ENCODE measurements at places on chromosomes 11 and 22.

- DNase-seq = no peak
These were observed 17.2 kb downstream of the BRD1 start for GRCh38 chr22:49810363-49811019.

DNA sequence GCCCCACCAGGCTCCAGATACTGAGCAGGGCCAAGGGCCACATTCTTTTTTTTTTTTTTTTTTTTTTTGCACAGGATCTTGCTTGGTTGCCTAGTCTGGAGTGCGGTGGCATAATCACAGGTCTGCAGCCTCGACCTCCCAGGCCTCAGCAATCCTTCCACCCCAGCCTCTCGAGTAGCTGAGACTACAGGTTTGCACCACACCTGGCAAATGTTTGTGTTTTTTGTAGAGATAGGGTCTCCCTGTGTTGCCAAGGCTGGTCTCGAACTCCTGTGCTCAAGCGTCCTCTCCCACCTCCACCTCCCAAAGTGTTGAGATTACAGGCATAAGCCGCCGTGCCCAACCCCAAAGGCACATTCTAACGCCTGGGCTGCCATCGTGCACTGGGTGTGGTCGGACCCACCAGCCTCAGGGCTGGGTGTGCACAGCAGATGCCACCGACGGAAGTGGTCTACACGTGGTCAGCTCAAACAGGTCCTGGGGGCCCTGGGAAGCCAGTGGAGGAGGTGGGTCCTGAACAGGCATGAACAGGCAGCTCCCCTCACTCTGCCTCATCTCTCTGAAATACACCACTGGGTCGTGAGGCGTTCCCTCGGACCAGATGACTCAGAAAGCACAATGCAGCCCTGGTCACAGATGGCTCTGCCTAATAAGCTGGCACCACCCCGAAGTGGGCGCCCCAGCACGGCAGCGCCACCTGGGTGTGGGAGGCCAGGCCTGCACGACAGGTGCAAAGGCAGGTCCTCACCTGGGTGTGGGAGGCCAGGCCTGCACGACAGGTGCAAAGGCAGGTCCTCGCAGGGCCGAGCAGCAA is 5.1 kb upstream of the B4GALNT4 start:
- no peak for DNase-seq

GRCh38 chr11:125593114-125593820 is 615 bp downstream of the STT3A start:
- no peak for DNase-seq

- DNase-seq = no peak
These were observed 11.7 kb downstream of the SAA1 start for GRCh38 chr11:18277565-18278271.

GRCh38 chr11:73087730-73088129 is 54.4 kb downstream of the FCHSD2 start:
- no peak for DNase-seq

DNA sequence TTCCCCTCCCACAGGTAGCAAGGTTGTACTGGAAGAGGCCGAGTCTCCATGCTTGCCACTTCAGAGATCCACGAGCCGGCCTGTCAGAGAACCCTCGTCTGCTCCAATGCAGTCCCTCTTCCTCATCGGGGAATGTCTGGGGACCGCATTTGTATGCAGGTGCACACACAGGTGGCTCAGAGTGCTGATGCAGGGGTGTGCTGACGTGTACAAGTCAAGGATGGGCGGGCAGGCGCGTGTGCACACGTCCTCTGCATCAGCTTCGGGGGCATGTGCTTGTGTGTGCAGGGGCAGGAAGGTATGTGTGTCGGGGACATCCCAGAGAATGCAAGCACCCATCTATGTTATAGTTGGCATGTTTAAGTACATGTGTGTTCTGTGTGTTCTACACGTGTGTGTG is 49.4 kb downstream of the ELFN2 start:
- no peak for DNase-seq

- DNase-seq = no peak
These were observed 365.3 kb upstream of the PDGFD start for GRCh38 chr11:104529213-104529612.

DNA sequence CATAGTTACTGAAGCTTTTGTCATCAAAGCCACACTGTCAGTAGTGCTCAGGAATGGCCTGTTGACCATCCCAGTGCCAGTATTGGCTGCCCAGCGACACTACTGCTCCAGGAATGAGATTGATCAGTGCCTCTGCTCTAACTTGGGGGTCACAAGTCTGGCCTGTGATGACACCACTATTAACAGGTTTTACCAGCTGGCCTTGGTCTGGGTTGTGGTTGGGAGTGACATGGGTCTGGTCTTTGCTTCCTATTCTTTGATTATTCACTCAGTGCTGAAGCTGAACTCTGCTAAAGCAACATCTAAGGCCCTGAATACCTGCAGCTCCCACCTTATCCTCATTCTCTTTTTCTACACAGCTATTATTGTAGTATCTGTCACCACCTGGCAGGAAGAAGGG is 21.5 kb downstream of the OR56B4 start:
- DNase-seq = no peak

GRCh38 chr11:62172294-62172693 is 17.7 kb upstream of the SCGB1D1 start:
- DNase-seq = no peak

DNA sequence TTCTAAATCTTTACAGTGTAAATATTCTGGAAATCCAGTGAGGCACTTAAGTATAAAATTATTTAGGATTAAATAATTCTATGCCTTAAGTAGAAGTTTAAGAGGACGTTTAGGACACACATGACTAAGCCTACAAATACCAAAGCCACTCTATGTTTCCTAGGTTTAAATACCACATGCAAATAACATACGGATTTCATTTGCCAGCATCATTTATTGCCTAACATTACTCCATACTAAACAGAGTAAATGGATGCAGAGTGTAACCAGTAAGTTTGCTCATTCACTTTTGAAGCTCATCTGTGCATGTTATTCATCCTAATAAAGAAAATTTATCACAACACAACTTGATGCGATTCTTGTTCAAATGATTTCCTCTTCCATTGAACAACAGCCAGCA is 4.1 kb downstream of the BDNF start:
- DNase-seq = no peak

DNA sequence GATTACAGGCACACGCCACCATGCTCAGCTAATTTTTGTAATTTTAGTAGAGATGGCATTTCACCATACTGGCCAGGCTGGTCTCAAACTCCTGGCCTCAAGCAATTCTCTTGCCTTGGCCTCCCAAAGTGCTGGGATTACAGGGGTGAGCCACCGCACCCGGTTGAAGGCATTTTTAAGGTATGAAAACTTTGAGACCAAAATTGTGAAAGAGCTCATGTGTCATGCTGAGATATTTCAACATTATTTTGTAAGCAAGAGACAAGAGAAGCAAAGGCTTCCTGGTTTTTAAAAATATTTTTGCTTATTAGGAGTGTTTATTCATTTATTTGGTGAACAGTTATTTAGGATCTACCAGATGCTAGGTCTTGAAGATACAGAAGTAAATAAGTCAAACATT is 6.8 kb downstream of the NHERF4 start:
- no peak for DNase-seq

DNA sequence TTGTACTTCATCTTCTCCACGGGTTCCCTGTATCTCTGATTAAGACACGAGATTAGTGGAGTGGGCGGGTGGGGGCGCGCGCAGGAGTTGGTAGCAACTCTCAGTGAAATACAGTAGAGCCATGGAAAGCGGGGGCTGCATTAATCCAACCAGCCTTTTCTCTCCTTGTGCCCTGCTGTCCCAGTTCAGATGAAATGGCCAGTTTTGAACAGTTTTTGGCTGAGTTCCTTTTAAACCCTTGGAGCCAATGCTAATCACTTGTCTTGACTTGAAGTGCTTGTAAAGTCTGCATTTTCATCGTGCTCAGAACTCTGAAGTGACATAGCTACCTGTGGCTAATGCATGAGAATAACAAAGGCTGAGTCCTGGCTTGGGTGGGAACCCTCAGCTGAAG is 734 bp upstream of the TMEM123 start:
- DNase-seq = peak; percentile 38

DNA sequence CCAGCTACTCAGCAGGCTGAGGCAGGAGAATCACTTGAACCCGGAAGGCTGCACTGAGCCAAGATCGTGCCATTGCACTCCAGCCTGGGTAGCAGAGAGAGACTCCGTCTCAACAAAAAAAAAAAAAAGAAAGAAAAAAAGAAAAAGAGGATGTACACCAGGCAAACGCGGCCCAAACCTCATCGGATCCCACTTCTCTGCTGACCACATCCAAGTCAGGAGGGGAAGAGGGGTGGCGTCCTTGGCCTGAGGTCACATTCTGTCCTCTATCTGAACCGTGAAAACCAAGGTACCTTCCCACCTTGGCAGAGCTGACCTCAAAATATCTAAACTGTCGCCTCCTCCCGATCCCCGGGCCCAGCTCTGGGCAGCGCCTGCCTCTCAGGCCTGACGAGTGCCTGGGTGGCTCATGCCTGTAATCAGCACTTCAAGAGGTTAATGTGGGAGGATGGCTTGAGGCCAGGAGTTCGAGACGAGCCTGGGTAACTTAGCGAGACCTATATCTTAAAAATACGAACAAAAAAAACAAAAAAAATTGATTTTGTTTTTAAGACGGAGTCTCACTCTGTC is 25.1 kb downstream of the RGL4 start:
- no peak for DNase-seq

DNA sequence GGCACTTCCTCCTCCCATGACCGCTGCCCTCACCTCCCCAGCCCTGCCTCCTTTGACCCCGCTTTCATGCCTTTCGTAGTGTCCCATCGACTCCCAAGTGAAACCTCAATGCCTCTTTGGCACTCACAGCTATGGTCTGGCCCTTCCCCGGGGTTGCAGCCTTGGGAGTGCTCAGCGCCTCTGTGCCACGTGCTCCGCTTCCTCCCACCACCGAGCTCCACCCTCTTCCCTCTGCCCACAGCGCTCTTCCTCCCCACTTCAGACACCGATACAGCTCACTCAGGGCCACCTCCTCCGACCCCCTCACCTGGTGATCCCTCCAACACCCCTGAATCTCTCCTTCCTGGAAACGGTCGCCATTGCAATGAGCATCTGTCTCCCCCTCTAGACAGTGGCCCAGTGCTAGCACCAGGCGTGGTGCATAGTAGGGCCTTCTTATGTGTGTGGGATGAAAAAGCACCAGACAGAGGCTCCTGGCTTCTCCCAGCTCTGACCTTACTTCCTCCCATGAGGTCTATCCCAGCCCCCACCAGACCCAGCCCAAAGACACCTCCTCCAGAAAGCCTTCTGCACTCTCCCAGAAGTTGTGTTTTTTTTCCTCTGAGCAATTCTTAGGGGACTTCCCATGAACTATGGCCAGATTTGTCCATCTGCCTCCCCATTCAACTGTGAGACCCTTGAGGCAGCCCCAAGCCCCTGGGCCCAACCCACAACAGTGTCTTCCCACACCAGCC is 16.4 kb upstream of the SCGB1A1 start:
- DNase-seq = peak; percentile 41

DNA sequence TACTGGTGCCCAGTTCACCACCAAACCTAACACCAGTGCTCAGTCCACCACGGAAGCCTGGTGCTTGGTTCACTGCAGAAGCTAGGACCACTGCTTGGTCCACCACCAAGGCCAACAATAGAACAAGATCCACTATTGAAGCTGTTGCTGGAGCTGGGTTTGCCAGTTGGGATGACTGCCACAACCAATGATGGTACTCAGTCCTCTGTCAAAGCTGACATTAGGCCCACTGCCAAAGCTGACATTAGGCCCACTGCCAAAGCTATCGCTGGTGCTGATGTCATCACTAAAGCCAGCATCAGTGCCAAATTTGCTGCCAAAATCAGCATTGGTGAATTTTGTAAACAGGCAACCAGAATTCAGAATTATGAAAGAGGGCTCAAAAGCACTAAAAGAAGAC is 1850.2 kb upstream of the RAG2 start:
- no peak for DNase-seq

GRCh38 chr22:38935023-38935422 is 22.4 kb upstream of the APOBEC3A start:
- no peak for DNase-seq

DNA sequence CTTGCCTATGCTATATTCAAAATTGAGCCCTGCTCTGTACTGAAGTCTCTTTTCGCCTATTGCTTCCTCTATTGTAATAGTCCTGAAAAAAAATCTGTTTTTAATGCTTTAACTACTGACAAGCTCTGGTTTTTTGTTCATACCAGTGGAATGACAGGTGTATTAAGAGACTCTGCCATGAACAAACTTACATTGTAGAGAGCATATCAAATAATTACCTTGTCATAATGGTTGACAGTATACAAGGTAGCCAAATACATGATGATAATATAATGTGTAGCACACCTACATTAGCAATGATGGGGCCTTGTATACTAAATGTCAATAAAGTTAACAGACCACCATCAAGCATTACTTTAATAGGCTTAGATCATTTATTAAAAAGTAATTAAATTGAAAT is 175.0 kb downstream of the DYNC2H1 start:
- no peak for DNase-seq

GRCh38 chr11:103927535-103927934 is 108.9 kb upstream of the DDI1 start:
- no peak for DNase-seq

- no peak for DNase-seq
These were observed 20.0 kb downstream of the POLR3H start for GRCh38 chr22:41524251-41524661.

GRCh38 chr22:50461536-50461935 is 13.3 kb downstream of the SBF1 start:
- DNase-seq = no peak

- DNase-seq = no peak
These were observed 7.1 kb upstream of the CD59 start for GRCh38 chr11:33743291-33743690.

- DNase-seq = no peak
These were observed 10.6 kb downstream of the SNX32 start for GRCh38 chr11:65844231-65844872.

DNA sequence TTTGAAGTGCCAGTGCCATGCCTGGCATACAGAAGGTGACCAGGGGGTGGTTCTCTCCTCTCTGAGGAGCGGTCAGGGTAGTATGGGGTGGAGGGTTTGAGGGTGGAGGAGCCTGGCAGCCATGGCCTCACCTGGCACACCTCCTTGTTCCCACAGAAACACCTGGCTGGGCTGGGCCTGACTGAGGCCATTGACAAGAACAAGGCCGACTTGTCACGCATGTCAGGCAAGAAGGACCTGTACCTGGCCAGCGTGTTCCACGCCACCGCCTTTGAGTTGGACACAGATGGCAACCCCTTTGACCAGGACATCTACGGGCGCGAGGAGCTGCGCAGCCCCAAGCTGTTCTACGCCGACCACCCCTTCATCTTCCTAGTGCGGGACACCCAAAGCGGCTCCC is 9.6 kb downstream of the SERPINH1 start:
- DNase-seq = no peak

- peak; percentile 14 for DNase-seq
These were observed 12.8 kb downstream of the MACROD1 start for GRCh38 chr11:64152841-64153691.

Measured in Jurkat, Clone E6-1 (cell line).